AG09309 (cell line): ENCODE measurements at places on chromosomes 5 and 9.

DNA sequence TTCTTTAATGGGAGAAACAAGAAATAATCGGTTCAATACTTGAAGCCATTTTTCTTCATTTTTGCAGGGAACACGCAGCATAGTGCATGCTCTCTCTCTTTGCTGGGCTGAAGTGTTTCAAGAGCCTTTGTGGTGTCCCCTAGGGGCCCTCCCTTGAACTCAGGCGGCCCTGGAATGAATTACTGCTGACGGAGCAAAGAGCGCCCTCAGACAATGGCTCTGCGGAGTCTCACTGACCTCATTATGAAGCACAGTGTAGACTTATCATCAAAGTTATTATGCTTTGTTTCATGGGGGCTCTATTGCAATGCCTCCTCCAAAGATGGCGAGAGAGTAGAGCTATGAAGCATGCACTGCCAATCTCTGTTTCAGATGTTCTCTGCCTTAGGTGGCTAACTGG, 64.8 kb upstream of the ADCY2 start:
- DNase-seq, result no peak

DNA sequence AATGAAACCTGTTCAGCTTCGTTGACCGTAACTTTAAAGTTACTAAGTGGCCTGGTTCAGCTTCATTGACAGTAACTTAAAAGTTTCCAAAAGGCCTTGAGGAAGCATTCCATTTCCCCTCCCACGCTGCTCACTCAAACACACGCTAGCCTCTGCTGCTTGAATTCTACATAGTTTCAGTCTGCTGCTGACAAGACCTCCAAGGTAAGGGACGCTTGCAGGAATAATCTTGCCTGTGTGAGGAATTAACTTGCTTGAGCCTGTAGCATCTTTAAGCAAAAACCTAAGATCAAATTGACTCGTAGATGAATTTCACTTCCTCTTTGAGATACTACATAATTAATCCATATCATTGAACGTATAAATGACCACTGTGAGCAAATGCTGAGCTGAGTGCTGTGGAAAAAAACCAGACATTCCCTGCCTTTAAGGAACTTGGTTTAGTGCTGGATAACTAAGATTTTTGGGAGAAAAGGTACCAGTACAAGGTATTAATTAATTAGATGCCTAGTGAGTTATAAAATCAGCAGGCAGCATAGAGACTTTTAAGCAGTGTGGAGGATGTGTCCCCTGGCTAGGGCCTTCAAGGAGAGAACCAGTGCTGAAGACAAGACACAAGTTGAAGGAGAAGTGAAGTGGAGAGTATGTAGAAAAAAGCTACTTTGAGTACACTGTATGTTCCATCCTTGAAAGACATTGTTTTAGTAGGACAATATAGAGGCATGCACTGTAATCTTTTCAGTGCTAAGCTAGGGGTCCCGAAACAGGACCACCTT, 39.2 kb downstream of the GRAMD2B start:
- DNase-seq, result no peak

DNA sequence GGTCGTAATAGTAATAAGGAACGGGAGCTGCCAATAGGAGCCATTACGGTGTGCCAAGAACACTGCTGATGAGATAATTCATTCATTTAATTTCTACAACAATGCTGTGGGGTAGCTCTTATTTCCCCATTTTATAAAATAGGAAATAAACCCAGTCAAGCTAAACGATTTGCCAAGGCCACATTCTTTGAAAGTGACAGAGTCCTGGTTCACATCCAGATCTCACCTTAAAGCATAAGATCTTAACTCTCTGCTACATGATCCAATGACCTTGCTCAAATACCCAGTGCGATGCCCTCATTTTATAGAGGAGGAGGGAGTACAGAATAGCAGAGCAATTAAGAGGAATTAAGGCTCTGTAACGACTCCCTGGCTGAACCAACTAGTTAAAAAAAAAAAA, 5.0 kb downstream of the PDE6A start:
- DNase-seq, result no peak

DNA sequence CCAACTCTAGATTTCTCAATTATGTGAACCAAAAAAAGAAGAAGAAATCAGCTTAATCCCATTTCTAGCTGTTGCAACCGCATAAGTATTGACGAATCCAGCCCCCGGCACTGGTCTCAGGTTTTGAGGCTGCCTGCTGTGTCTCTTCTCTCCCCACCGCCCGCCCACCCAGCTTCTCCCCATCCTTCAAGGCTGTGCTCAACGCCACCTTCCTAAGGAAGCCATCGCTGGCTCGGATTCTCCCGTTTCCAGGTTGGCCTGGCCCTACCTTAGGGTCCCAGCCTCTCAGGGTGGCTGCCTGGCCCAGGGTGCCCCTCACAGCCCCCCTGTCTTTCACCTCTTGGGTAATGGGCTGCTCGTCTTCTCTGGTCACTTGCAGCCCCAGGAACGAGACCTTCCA, 77.8 kb downstream of the HRH2 start:
- no peak for DNase-seq

DNA sequence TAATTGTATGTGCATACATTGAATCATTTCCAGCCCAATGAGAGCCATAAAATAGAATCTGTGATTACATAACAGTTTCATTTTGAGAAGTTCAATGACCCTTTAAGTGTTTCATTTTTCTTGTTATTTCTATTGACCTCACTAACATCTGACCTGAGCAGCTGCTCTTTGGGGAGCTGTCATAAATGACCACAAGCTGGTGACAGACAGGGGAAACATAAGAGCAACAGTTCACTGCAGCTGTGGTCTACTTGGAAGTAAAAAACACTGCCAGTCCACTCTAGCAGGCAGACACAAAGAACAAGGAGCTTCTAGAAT, 265.4 kb downstream of the DTWD2 start:
- DNase-seq, result no peak

DNA sequence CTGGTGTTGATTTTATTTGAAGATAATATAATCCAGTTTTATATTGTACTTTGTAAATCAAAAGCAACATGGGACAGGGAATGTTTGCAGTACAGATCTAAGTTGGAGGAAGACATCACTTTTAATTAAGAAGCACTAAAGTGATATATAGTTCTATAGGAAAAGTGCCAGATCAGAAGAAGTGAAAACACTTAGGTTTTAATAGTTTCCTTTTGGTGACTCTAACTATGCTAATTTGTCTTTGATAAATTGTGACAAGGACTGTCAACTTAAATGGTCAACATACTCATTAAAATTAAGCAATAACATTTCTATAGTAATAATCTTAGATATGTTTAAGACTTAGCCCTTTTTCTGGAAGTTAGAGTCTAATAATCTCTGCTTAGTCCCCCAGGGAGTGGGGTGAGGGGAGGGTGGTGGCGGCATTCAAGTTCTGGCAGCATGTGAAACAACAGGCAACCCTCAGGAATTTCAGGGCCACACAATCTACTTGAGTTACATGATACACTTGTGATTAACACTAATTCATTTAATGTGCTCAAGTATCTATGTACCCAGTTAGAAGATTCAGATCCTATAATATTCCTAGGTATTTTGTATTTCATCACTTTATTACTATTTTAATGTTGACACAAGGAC, 1026.5 kb downstream of the NR2F1-AS1 start:
- DNase-seq, result no peak

- no peak for DNase-seq
Observed at GRCh38 chr5:152404494-152404893, 585 bp downstream of the NMUR2 start.

- DNase-seq, result no peak
Observed at GRCh38 chr5:175706499-175706898, 48.6 kb downstream of the HRH2 start.

- DNase-seq, result no peak
Observed at GRCh38 chr9:34412336-34412735, 35.6 kb upstream of the MYORG start.

GRCh38 chr5:1300581-1301083, 5.8 kb upstream of the TERT start:
- DNase-seq, result no peak

DNA sequence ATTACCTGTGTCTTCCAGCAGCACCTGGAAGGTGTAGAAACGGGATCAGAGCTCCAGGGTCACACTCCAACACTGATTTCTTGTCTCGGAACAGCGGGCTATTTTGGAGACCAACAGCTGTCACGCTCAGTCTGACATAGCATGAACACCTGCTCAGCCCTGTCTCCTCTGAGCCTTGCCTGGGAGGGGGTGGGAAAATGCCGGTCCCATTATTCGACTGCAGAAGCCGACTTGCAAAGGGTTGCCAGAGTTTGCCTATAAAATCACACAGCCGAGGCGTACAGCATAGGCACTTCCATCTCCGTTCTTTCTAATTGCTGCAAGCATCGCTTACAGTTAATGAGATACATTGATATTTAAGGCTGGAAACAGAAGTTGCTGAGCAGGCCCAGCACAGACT, 300.8 kb upstream of the MSX2 start:
- no peak for DNase-seq

DNA sequence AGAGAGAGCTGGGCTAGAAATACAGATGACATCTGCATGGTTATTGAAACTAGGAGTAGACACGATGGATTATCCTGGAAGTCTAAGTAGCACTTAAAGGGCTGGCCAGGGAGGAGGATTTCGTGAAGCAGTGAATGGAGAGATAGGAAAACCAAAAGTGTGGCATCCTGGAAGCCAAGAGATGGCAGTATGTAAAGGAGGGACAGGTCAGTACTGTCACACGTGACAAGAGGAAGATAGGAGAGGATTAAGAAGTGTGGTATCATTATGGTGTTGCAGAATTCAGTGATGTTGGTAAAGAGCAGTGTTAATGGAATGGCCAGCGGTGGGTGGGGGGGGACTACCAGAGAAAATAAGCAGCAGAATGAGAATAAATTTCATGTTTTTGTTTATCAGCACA, 11.7 kb downstream of the RAD23B start:
- DNase-seq, result no peak

DNA sequence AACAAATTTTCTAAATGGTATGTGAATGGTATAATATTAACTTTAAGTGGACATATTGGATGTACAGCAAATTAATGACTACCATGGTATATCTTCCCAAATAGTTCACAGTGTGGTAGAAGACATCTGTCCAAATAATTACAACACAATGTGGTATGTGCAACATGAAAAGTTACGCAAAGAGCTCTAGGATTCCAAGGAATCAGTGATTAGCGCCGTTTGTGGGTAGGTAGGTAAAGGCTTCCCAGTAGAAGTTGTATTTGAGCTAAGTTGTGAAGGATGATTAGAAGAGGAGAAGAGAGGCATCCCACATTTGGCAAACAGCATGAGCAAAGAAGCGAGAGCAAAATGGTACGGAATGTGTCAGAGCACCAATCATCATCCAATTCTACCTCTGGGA, 14.3 kb upstream of the KLF9 start:
- no peak for DNase-seq

- DNase-seq, result no peak
Observed at GRCh38 chr5:76427206-76428140, 24.4 kb downstream of the IQGAP2 start.

GRCh38 chr5:180381428-180381827, 28.3 kb upstream of the GFPT2 start:
- DNase-seq, result no peak

- no peak for DNase-seq
Observed at GRCh38 chr5:14136228-14136627, 6.9 kb upstream of the TRIO start.

DNA sequence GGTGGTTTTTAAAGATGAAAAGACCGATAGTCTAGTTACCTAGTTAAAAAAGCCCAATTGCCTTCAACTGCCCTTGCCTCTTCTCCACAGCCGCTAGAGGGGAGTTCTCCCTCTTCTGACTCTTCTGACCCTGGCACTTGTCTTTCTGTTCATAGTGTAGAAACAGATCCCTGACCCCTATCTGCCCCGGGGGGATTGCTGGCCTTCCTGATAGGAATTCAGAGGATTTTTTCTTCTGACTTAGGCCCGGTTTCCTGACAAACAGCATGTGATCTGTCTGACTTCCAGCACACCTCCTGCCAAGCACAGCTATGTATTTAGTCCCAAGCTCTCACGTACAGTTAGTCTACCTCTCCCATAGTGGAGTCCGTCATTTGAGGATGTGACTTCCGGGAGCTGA, 5.0 kb upstream of the TMEM268 start:
- DNase-seq, result no peak

DNA sequence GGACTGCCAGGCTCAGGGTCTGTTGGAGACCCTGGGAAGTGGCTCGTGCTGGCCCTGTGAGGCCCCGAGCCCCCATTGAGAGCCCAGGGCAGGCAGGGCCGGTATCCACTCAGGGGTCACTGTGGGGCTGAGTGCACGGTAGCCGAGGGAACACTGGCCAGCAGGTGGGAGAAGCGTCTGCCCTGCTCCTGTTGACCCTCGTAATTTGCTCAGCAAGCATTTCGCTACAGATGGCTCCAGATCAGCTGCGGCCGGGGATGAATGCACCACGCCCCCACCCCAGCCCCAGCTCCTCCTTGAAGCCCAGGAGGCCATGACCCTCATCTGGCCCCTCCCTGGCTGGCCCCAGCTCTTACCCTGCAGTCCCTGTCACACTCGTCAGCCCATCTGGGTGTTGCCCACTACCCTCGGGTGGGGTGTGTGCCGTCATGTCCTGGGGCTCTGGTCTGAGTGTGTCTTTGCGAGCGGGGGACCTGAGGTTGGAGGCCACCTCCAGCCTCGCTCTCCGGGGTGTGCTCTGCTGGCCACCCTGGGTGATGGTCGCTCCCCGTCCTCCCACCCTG, 6.1 kb upstream of the NRARP start:
- DNase-seq, result no peak

GRCh38 chr9:87370049-87370685, 127.5 kb upstream of the DAPK1 start:
- no peak for DNase-seq

DNA sequence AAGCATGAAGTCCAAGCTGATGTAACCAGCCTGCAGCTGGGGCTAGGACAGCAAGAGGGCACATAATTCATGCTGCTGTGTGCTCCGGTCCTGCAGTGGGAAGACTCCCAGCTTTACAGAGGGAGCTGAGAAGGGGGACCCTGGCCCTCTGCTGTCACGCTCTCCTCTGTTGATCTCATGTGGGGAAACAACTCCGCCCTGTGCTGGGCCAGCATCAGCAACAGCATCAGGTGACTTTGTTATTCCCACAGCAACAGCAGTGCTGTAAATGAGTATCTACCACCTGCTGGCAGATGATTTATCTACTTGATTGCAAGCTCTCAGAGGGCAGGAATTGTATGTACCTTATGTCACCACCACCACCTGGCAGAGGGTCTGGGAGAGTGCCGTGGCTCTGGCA, 176.2 kb downstream of the COL23A1 start:
- DNase-seq, result no peak

- no peak for DNase-seq
Observed at GRCh38 chr5:31702712-31703111, 63.8 kb downstream of the PDZD2 start.

- DNase-seq, result no peak
Observed at GRCh38 chr9:1939926-1940368, 75.2 kb upstream of the SMARCA2 start.

GRCh38 chr5:178826216-178826615, 33.5 kb upstream of the ZNF354B start:
- DNase-seq, result no peak

DNA sequence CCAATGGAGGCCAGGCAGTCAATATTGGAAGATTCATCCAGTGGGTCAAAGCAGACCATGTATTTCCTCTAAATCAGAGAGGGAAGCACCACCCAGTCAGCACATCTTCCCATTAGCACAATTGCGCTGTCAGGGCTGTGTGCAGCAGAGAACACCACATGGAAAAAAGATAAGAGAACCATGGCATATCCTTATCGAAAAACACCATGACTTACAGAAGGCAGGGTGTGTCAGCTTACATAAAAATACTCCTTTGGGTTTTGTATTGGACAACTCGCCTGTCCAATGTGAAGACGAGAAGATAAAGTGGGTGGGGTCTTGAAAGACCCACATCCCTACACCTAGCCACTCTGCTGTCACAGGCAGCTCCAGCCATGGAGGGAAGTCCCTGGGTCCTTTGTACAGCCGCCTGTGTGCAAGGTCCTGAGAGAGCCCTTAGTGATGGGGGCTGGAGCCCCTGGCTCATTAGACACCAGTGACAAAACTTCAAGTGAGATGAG, 71.9 kb upstream of the SPATA31E1 start:
- no peak for DNase-seq
